Thoracic aorta endothelial cell (primary cell): ENCODE measurements at places on chromosomes 2 and 18. TPM values are rescaled to one million over a fixed set of nuclear protein-coding genes. Genes with fewer than 3 reads are reported as not detected.

Gene GTF2A1L
- 0.57 and 0.93 TPM in 2 replicates for total RNA-seq

Gene WDR33
- total RNA-seq: 44.9 and 53.4 TPM in 2 replicates

Gene GCG
- total RNA-seq: not detected in 2 replicates

Gene ADAM23
- 9.0 and 11.2 TPM in 2 replicates for total RNA-seq

Gene OST4
- total RNA-seq: 183 and 195 TPM in 2 replicates

Gene INHA
- not detected in 2 replicates for total RNA-seq

Gene RAB6C
- total RNA-seq: not detected in 2 replicates

Gene LYPD1
- total RNA-seq: 2.5 and 58.1 TPM in 2 replicates

Gene CROCC2
- not detected in 2 replicates for total RNA-seq

Gene MROH2A
- total RNA-seq: not detected in 2 replicates

Gene CAPN13
- total RNA-seq: not detected in 2 replicates

Gene LRP2
- total RNA-seq: under 0.01 TPM in 2 replicates

Gene POTEI
- 0.07 and 0.66 TPM in 2 replicates for total RNA-seq

Gene HNRNPA3
- total RNA-seq: 112 and 122 TPM in 2 replicates

Gene COL4A3
- 0.13 and 0.14 TPM in 2 replicates for total RNA-seq

Gene CNOT11
- total RNA-seq: 63.7 and 69.9 TPM in 2 replicates
